ENCODE measurements at places on chromosomes 6 and 20.

- DNase-seq = peak; percentile 11
Measured at GRCh38 chr6:99241905-99242534, 107.5 kb downstream of the FAXC start.

- DNase-seq = no peak
Measured at GRCh38 chr6:135046912-135047311, 7.7 kb downstream of the HBS1L start.

DNA sequence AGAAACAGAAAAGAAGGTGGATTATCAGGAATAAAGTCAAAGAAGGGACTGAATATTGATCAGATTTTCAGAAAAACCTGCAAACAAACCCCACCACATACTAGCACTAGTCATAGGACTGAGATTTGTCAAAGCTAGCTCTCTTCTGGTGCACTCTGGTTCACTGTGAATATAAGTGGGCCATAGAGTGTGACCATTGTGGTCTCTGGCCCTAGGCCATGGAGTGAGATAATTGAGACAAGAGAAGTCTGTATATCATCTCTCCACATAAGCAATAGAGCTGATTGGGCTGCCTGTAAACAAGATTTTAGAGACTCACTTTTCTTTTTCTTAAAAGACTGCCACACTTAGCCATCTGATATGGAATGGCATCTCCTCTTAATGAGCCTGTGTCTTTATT lies 247.2 kb downstream of the LAMA2 start:
- DNase-seq = no peak

DNA sequence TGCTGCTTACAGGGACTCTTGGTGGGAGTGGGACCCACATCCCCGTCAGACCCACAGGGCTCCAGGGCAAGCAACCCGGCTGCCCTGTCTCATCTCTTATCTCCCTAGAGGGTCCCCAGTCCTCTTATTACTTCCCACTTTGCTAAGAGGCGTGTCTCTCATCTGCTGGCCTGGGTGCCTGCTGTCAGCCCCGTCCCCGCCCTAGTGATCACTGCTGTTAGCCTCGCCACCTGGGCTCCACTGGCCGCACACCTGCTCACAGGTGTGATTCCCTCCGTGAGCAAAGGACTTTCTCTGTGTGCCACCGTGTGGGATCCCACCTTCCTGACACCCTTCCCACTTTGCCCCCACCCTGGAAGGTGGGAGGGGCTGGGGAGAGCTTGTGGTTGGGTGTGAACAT lies 57.6 kb downstream of the TCP11 start:
- no peak for DNase-seq

- DNase-seq = no peak
Measured at GRCh38 chr6:1117530-1118286, 194.2 kb upstream of the FOXQ1 start.

DNA sequence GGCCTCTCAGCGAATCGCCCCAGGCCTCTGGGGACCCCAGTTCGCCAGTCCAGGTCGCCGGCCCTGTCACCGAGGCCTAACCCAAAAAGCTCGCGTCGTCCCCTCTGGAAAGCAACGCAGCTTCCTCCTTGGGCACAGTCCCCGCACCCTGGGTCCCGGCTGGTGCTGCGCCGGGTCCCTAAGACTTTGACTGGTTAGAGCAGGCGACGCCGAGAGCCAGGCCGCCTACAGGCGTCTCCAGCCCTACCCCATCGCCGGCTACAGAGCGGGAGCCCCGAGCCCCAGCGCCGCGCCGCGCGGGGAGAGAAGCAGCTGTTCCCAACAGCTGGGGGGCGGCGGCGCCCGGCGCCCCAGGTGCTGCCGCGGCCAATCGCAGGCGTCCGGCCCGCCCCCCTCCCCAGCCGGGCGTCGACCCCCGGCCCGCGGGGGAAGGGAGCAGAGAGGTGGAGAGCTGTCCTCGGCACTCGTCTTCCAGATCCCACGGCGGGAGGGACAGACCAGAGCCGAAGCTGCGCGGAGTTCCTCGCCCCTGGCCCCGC lies 540 bp upstream of the RBM24 start:
- DNase-seq = peak; percentile 55

DNA sequence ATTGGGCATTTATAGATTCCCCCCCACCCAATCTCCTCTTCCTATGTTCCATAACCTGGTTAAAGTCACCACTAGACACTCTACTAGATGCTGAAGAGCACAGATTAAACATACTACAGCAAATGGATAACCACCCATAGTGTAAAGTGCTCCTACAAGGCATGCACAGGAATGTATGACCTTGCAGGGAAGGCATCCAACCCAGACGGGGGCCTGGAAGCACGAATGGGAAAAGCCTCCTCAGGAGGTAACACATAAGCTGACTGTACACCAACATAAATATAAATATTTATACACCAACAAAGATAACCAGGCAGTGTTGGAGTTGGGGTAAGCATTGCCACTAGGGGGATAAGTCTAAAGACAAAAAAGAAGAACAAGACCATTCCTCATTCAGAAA lies 691.7 kb downstream of the GRIK2 start:
- DNase-seq = peak; percentile 3

- DNase-seq = no peak
Measured at GRCh38 chr20:20414640-20415220, 46.8 kb downstream of the INSM1 start.
